A172 (cell line): ENCODE measurements at places on chromosomes 2 and 18. TPM values are rescaled to one million over a fixed set of nuclear protein-coding genes. Genes with fewer than 3 reads are reported as not detected.

Gene MARCHF7
- 164 and 178 TPM in 2 replicates for total RNA-seq

Gene TTC39C
- total RNA-seq: 17.8 and 21.8 TPM in 2 replicates

Gene NAGK
- 73.3 and 128 TPM in 2 replicates for total RNA-seq

Gene CHMP3
- 99.2 and 143 TPM in 2 replicates for total RNA-seq

Gene HAAO
- not detected in 2 replicates for total RNA-seq

Gene POTEE
- total RNA-seq: not detected in 2 replicates

Gene COMMD1
- total RNA-seq: 45.9 and 50.7 TPM in 2 replicates

Gene TMEM163
- total RNA-seq: 0.43 and 0.91 TPM in 2 replicates

Gene DSEL
- 5.9 and 6.8 TPM in 2 replicates for total RNA-seq

Gene GPBAR1
- not detected in 2 replicates for total RNA-seq

Gene FEV
- total RNA-seq: not detected in 2 replicates

Gene DPP4
- total RNA-seq: 0.03 and 1.2 TPM in 2 replicates

Gene GLB1L
- 9.6 and 12.1 TPM in 2 replicates for total RNA-seq

Gene CD8B
- total RNA-seq: not detected in 2 replicates

Gene TNFAIP6
- 0.21 and 2.0 TPM in 2 replicates for total RNA-seq

Gene FAM228A
- not detected in 2 replicates for total RNA-seq

Gene CCDC85A
- total RNA-seq: 13.1 and 14.0 TPM in 2 replicates

Gene ARHGAP28
- 20.4 and 24.3 TPM in 2 replicates for total RNA-seq

Gene SULT1C2
- total RNA-seq: 0.29 TPM in 1 of 2 replicates, not detected in the other

Gene CYP27A1
- 0.07 TPM in 1 of 2 replicates, not detected in the other for total RNA-seq

Gene ASB1
- total RNA-seq: 43.2 and 46.8 TPM in 2 replicates

Gene GALNT13
- 0.05 and 0.36 TPM in 2 replicates for total RNA-seq

Gene CYP20A1
- total RNA-seq: 20.8 and 23.1 TPM in 2 replicates
